ENCODE measurements at places on chromosomes 4 and X.

- H3K27me3 ChIP-seq = no peaks in the 10 kb centered on the region
- H3K27ac ChIP-seq = peak overlapping the region; percentile 95
- H3K36me3 ChIP-seq = peaks cover 13% of the 10 kb centered on the region
These were observed 839 bp downstream of the STK26 start for GRCh38 chrX:132023896-132024386.

- peaks cover 4% of the 10 kb centered on the region for H3K4me1 ChIP-seq
- no peak overlapping the region for H3K27ac ChIP-seq
- peaks cover 10% of the 10 kb centered on the region for H3K27me3 ChIP-seq
- DNase-seq = no peak
- no peaks in the 10 kb centered on the region for H3K36me3 ChIP-seq
- no peak overlapping the region for H3K4me3 ChIP-seq
These were observed 30.3 kb downstream of the CCNG2 start for GRCh38 chr4:77187322-77187721.

DNA sequence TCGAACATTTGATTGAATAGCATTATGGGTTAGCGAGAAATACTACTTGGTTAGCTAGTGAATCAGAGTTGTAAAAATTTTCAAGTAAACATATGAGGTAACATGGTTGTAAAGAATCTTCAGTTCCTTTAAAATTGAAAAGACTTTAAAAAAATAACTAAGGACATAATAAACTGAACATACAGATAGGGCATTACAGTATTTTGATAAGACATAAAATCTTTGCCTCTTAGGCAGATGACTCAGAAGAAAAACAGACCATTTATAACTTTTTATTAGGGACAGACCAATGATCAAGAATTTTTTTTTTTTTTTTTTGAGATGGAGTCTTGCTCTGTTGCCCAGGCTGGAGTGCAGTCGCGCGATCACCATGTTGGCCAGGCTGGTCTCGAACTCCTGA, 43.1 kb downstream of the PNMA5 start:
- H3K4me1 ChIP-seq = no peaks in the 10 kb centered on the region
- H3K27me3 ChIP-seq = no peaks in the 10 kb centered on the region
- no peak overlapping the region for H3K27ac ChIP-seq
- no peak for DNase-seq

DNA sequence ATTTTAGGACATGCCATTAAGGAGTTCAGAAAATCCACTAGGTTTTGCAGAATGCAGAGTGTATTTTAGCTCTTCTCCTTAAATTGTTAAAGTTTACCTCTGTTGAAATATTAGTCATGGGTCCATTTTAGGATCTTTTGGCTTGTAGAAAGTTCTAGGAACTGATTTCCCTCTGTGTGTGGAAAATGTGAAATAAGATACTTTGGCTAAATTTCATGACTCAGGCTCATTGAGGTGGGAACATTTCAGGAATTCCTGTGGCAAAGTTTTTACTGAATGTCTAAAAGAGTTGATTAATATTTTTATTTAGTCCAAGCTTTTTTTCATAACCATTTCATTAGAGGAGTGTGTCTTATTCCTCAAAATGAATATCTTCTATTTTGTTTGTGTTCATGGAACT, 7.0 kb downstream of the FHIP1A start:
- no peak for DNase-seq
- H3K4me3 ChIP-seq = no peak overlapping the region
- H3K27ac ChIP-seq = no peak overlapping the region
- no peaks in the 10 kb centered on the region for H3K4me1 ChIP-seq

GRCh38 chr4:89337681-89338080, 30.1 kb upstream of the GPRIN3 start:
- H3K27ac ChIP-seq = no peak overlapping the region
- peaks cover 1% of the 10 kb centered on the region for H3K36me3 ChIP-seq
- DNase-seq = no peak
- H3K27me3 ChIP-seq = no peaks in the 10 kb centered on the region
- peak overlapping the region; percentile 0 for H3K4me3 ChIP-seq
- H3K4me1 ChIP-seq = peaks cover 9% of the 10 kb centered on the region

DNA sequence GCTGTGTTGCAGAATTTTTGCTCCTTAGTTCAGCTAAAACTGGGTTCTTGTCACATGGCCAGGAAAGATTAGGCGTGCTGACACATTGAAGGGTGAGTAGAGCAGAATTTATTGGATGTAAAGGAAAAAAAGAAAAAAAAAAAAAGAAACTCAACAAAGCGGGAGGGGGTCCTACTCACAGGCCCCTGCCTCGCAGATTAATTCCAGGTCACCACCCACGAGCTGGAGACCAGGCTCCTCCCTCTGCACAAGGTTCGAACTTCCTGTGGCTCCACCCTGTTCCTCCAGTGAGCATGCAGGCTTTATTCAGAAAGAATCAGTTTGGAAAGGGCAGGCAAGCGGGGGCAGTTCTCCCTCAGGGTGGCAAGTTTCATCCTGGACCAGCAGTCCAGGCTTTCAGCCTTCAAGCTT, 17.1 kb downstream of the MGST2 start:
- H3K27me3 ChIP-seq = peaks cover 4% of the 10 kb centered on the region
- peaks cover 35% of the 10 kb centered on the region for H3K36me3 ChIP-seq
- no peak overlapping the region for H3K4me3 ChIP-seq

DNA sequence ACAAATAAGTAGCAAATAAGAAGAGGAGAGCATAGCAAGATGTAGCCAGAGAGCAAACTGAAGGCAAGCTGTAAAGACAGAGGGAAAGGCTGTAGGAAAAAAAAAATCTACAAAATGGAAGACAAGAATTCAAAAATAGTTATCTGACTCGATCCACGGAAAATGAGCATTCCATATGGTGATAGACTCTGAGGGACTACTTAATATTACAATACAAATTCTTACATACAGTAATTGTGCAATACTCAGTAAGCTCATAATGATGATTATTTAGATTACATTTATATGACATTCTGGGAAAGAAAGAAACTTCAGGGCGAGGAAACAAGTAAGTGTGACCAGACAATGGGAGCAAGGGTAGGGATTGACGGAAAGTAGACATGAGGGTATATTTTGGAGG, 102.6 kb downstream of the UNC5C start:
- no peaks in the 10 kb centered on the region for H3K27me3 ChIP-seq
- H3K27ac ChIP-seq = no peak overlapping the region
- no peaks in the 10 kb centered on the region for H3K4me1 ChIP-seq
- DNase-seq = no peak

GRCh38 chr4:86891762-86892635, at the start of gene C4orf36:
TSS of gene C4orf36 (minus strand) at chr4:86892422. CDS start at chr4:86891520, 902 bp downstream.
- H3K36me3 ChIP-seq = no peaks in the 10 kb centered on the region
- H3K4me3 ChIP-seq = peak within 1 kb of the TSS; percentile 76
- H3K4me1 ChIP-seq = peaks cover 5% of the 10 kb centered on the region
- H3K27me3 ChIP-seq = peaks cover 25% of the 10 kb centered on the region

Data from activated naive CD8-positive, alpha-beta T cell treated with anti-CD3 and anti-CD28 coated beads, Interleukin-2, amount 10 ng/mL, durations not matched to agents 7 days and 5 days (primary cell).